Astrocyte of the cerebellum (primary cell): ENCODE measurements at places on chromosomes 7 and 10.

DNA sequence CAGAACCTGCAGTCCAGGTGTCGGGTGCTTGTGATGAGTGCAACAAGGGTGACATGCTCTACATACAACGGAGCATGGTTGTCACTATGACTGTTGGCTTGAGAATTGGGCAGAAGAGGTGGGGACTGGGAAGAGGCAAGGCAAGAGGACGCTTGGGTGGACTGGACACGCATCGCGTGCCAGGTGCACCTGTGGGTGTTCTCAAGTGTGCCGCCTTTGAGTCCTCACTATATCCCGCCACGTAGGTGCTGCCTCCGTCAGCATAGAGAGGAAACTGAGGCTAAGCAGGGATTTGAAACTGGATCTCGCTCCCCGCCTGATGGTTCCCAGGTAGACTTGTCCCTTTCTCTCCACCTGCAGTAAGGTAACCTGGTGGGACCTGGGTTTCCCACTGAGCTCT is 27.2 kb downstream of the CDH23 start:
- no peak for DNase-seq

GRCh38 chr7:132604121-132604520 is 27.9 kb upstream of the PLXNA4 start:
- DNase-seq, result no peak

GRCh38 chr7:145665499-145666258 is 450.9 kb upstream of the CNTNAP2 start:
- DNase-seq, result no peak

DNA sequence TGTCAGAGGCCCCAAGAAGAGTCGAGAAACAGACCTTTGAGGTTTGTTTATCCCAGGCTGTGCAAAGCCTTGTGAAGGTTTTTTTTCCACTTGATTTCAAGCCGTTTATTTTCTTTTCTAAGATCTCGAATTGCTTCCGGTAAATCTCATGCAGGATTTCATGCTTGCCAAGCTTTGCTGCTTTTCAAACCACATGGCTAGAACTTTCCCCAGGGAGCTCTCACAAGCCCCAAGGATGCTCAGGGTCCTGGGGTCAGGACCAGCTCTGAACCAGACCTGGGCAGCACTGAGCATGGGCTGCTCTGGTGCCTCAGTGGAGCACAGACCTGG is 48.0 kb upstream of the AQP1 start:
- DNase-seq, result peak; percentile 51

GRCh38 chr7:75691793-75692543 is 46.8 kb downstream of the HIP1 start:
- no peak for DNase-seq

- DNase-seq, result no peak
Measured at GRCh38 chr10:114239117-114239993, at the start of gene VWA2. TSS of gene VWA2 (plus strand) at chr10:114239254. CDS start at chr10:114248714, 9,460 bp downstream.

- no peak for DNase-seq
Measured at GRCh38 chr7:157831143-157831905, 494.5 kb downstream of the DNAJB6 start.

GRCh38 chr7:2478399-2478785 is 2.2 kb upstream of the GRIFIN start:
- DNase-seq, result no peak

- DNase-seq, result no peak
Measured at GRCh38 chr7:76009672-76010600, 15.5 kb upstream of the TMEM120A start.

GRCh38 chr7:144812379-144813283 is 23.2 kb downstream of the TPK1 start:
- no peak for DNase-seq

DNA sequence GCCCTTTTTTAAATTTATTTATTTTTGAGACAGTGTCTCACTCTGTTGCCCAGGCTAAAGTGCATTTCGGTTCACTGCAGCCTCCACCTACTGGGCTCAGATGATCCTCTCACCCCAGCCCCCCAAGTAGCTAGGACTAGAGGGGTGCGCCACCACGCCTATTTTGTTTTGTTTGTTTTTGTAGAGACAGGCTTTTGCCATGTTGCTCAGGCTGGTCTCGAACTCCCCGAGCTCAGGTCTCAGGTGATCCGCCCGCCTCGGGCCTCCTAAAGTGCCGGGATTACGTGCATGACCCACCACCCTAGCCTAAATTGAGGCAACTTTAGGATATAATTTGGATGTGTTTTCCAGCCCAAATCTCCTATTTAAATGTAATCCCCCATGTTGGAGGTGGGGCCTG is 805 bp downstream of the ZNF736 start:
- DNase-seq, result no peak

DNA sequence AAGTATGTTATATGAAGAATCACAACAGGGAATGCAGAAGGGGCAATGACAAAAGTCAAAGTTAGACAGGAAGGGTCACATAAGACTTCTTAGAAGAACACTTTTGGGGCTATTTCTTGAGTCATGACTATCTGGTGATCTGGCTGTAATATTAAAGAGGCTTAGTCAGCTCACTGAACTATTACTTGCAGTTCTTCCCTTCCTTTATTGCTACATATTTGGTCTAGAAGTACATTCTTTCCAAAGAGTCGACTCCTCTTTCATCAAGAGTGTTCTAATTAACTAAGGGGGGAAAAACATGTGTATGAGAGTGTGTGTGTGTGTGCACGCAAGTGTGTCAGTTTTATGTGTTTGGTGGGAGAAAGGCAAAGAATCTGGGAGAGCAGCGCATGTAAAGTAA is 247.3 kb upstream of the LRRTM3 start:
- no peak for DNase-seq

GRCh38 chr10:47193666-47194065 is 106.3 kb upstream of the GDF10 start:
- DNase-seq, result no peak

DNA sequence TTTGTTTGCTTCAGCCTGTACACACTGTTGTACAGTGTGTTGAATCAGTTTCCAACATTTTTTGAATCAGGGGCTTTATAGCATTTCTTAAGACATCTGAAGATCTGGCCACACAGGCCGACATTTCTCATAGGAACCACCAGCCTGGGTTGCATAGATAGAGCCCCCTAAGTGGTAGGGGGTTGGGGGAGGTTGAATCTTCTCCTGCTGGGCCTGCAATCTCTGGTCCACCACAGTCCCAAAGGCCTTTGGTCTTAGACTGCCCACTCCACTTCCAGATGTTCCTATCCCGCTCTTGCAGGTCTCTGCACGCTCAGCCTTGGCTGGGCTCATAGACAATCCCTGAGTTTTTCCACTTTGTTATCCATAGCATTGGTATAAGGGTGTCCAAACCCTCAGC is 75.4 kb upstream of the HABP2 start:
- no peak for DNase-seq

DNA sequence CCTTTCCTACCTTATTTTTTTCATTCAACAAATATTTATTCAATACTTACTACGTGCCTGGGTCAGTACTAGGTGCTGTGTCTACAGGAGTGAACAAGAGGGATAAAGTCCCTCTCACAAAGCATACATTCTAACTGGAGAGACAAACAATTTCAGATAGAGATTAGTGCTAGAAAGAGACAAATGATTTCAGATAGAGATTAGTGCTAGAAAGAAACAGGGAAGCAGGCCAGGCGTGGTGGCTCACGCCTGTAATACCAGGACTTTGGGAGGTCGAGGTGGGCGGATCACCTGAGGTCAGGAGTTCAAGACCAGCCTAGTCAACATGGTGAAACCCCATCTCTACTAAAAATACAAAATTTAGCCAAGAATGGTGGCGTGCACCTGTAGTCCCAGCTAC is 34.6 kb downstream of the RBM28 start:
- no peak for DNase-seq

DNA sequence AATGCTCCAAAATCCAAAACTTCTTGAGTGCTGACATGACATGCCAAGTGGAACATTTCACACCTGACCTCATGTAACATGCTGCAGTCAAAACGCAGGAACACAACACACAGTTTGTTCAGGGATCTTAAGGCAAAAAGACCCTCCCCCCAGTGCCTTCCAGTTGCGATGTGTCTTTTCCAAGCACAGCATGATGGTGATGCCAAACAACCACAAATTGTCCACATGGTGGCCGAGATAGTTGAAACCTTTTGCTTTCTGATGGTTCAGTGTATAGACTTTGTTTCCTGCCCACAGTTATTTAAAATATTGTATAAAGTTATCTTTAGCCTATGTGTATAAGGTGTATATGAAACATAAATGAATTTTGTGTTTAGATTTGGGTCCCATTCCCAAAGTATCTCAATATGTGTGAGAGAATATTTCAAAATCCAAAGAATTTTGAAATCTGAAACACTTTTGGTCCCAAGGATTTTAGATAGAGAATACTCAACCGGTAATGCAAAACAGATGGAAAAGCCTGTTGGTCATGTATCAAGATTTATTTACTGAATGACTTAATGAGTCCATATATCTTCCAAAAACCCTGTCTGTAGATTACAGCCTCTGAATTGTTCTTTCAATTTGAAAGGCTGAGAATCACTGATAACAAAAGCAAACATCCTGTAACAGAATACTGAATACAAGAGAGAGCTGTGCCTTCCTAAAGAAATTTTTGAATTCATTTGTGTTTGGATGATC is 93.4 kb upstream of the OIT3 start:
- DNase-seq, result no peak

GRCh38 chr7:149007611-149008010 is 20.7 kb downstream of the PDIA4 start:
- no peak for DNase-seq

- no peak for DNase-seq
Measured at GRCh38 chr7:68756986-68757495, 841.2 kb upstream of the AUTS2 start.

DNA sequence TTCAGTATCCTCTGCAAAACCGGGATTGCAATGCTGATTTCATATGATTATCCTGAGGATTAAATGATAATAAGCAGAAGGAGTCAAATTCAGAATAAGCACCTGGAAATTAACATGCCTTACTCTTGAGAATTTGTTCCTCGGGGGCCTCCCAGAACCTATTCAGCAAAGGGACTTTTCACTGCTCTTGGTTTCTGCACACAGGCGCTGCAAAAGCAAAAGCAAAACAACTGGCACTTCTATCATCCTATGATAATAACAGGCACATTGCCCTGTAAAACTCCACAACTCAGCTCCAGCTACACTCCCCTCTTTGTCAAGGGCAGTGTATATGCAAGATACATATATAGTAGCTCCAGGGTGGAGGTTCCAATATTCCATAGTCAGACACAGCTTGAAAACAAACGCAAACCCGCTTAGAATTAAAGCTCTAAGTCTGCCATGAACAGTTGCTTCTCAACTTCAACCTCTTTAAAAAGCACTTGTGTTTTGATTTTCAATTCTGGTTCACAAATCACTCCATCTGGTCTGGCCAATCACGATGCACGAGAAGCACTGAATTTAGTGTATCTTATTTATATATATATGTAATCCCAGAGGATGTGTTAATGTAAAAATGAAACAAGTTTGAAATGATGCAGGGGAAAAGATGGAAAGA is 119.9 kb upstream of the PTER start:
- no peak for DNase-seq

- DNase-seq, result peak; percentile 33
Measured at GRCh38 chr7:70093205-70093904, 495.1 kb downstream of the AUTS2 start.

- DNase-seq, result no peak
Measured at GRCh38 chr7:115707258-115708012, 323.1 kb downstream of the TFEC start.

GRCh38 chr10:71923138-71923692 is 41.0 kb upstream of the CHST3 start:
- no peak for DNase-seq

DNA sequence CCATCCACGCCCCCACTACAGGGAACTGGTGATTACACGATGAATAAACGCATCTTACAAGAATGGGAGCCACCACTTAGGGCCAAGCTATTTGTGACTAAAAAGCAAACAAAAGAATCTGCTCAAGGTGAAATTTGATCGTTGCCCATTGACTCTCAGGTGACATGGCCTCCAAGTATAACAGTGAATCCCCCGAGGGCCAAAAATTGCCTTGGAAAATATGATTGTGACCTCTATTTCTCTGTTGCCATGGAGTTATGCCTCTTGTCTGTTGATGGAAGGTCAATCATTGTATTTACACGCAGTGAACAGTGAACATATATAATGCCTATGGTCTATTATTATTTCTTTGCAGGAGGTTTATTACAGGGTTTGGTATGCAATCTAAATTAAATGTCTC is 282.3 kb downstream of the KLF6 start:
- no peak for DNase-seq

GRCh38 chr7:158876984-158877383 is 20.6 kb downstream of the DYNC2I1 start:
- DNase-seq, result no peak

DNA sequence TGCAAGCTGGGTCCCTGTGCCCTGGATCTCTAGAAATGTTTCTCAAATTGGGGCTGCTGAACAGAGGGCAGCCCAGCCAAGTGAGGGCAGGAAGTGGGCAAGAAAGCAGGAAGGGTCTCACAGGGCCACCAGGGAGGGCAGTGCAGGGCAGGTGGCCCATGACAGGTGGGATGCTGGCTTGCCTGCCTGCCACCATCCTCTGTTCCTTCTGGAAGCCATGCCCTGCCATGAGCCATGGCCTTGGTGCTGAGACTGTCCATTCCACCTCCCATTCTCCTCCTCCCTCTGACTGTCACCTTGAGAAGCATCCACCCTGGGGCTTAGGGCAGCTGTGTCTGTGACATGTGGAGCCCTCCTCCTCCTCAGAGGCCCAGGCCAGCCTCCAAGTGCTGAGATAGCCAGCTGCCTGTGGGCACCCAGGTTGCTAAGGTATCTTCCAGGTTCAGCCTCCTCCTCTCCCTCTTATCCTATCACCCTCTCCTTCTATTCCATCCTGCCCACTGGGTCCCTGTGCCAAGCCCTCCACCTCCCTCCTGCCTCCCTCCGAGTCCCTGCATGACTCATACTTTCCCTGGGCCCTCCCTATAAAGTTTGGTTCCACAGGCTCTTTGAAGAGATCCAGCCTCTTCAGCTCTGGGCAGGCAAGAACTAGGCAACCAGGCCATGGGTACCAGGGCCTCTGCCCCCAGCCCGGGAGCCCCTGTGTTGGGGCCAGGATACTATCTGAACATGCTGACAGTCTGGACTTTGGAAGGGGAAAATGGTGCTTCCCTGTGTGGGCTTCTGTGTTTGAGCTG is 1.3 kb downstream of the VSIR start:
- no peak for DNase-seq

DNA sequence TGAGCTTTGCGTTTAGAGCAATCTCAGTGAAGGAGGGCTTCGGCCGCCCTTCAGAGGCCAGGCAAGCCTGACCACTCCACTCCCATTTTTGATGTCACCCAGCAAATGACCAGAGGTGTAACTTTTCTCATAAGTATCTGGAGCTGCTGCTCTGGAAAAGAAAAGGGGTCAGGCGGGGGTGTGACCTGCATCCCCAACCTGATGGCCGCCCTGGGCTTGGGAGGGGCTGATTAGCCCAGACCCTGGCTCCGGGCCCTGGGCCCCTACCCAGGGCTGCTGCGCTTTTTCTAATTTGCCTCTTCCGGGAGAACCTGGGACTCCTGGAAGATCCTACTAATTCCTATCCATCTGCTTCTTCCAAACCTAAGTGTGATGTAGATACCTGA is 9.6 kb upstream of the EBF3 start:
- no peak for DNase-seq

- DNase-seq, result no peak
Measured at GRCh38 chr7:140918236-140918635, 6.5 kb downstream of the BRAF start.

- no peak for DNase-seq
Measured at GRCh38 chr10:64690194-64690593, 1169.0 kb downstream of the REEP3 start.

GRCh38 chr10:69558559-69558958 is 14.7 kb downstream of the NEUROG3 start:
- no peak for DNase-seq
